Osteoblast (primary cell): ENCODE measurements at places on chromosomes 7 and 10.

DNA sequence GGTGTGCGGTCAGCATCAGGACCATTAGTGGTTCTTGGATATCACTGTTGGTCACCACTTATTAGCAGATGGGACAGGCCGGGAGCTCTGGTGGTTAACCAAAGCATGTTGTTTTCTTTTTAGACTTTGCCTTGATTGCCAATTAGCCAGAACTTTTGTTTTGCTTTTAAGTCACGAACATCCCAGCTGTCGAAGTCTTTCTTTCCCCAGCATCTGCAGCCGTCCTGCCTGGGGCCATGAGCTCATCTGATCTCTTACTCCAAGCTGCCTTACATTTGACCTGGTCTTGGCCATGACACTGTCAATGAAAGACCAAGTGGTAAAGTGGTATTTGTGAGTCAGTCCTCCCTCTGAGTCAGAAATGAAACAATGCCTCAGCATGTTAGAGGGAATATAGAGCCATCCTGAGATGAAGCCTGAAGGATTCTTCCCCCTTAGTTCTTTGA, 53.9 kb upstream of the CREB5 start:
- no peaks in the 10 kb centered on the region for H3K27me3 ChIP-seq
- no peaks in the 10 kb centered on the region for H3K36me3 ChIP-seq
- H3K4me1 ChIP-seq: peaks cover 46% of the 10 kb centered on the region
- no peak overlapping the region for H3K4me3 ChIP-seq
- peak; percentile 65 for DNase-seq

DNA sequence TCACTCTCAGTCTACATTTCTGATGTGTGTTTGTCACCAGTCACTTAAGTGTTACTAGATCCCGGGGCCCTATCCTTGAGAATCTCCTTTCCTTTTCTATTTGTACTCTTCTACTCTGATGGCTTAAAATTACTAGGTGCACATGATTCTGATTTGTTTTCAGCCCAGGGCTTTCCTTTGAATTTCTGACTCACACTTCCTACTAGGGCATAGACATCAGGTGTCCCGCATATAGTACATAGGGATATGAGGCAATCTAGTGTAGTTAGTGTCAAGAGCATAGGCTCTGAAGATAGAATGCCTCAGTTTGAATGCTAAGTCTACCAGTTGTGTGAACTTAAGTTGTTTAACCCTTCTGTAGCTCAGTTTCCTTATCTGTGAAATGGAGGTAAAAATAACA, 49.4 kb upstream of the LRRN3 start:
- no peaks in the 10 kb centered on the region for H3K36me3 ChIP-seq
- no peak overlapping the region for H3K27ac ChIP-seq
- no peak overlapping the region for H3K4me3 ChIP-seq
- H3K27me3 ChIP-seq: no peaks in the 10 kb centered on the region
- DNase-seq: no peak

DNA sequence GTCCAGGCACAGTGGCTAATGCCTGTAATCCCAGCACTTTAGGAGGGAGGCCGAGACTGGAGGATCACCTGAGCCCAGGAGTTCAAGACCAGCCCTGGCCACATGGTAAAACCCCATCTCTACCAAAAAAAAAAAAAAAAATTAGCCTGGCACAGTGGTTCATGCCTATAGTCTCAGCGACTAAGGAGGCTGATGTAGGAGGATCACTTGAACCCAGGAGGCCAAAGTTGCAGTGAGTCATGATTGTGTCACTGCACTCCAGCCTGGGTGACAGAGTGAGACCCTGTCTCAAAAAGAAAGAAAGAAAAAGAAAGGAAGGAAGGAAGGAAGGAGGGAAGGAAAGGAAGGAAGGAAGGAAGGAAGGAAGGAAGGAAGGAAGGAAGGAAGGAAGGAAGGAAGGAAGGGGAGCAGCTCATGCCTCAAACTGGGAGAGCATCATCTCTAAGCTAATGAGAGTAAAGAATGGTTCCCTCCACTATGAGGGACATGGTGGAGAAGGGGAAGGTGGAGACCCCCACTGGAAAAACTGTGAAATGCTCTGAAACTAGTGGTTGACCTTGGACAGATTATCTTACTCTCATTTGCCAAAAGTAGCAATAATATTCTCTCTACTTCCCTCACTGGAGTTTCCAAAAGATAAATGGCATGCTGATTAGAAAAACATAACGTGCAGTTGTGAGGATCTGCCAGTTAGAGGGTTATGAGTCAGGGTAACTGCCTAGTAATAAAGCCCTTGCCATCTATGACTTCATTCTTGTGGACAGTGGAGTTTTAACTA, 16.8 kb downstream of the GIMAP5 start:
- H3K27ac ChIP-seq: no peak overlapping the region
- DNase-seq: no peak
- H3K4me3 ChIP-seq: no peak overlapping the region
- no peaks in the 10 kb centered on the region for H3K27me3 ChIP-seq
- no peaks in the 10 kb centered on the region for H3K4me1 ChIP-seq
- H3K36me3 ChIP-seq: no peaks in the 10 kb centered on the region

- no peaks in the 10 kb centered on the region for H3K27me3 ChIP-seq
- no peaks in the 10 kb centered on the region for H3K36me3 ChIP-seq
- peaks cover 9% of the 10 kb centered on the region for H3K4me1 ChIP-seq
- peak; percentile 99 for DNase-seq
- H3K4me3 ChIP-seq: peak overlapping the region; percentile 72
Measured at GRCh38 chr7:74061840-74062539, 21.6 kb upstream of the LIMK1 start.

DNA sequence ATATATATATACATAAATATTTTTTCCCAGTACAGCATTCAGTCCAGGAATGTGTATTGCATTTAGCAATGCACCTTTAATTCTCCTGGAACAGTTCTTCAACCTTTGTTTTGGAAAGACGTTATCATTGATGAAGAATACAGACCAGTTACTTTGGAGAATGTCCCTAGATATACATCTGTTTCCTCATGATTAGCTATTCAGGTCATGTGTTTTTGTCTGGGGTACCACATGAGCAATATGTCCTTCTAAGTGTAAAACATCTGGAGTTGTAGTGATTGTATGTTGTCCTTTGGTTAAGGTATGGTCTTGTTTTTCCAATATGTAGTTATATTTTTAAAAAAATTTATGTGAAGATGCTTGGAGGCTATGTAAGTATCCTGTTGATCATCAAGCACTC, 10.2 kb downstream of the BZW2 start:
- H3K27me3 ChIP-seq: no peaks in the 10 kb centered on the region
- peaks cover 18% of the 10 kb centered on the region for H3K4me1 ChIP-seq
- no peak for DNase-seq
- H3K36me3 ChIP-seq: no peaks in the 10 kb centered on the region
- H3K27ac ChIP-seq: no peak overlapping the region
